Upper lobe of right lung (tissue), 1 donor: ENCODE measurements at places on chromosomes 6 and 20.

DNA sequence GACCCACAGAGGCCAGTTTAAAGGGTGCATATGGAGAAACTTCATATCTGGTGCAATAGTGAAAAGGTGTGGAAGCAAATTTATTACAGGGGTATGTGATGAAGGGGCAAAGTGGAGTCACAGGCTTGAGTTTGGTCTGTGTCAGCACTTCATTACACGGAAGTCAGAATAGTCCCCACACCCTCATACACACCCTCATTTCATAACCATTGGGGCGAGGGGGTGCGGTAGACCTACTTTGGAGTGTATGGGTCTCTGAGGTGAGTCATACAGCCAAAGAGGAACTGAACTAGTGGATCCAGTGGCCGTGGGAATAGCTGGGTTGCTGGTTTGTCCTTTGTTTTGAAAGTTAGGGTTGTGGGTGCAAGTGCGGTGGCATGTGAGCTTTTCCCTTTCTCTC is 3.3 kb downstream of the TM9SF4 start:
- peak; percentile 68 for DNase-seq

- no peak for DNase-seq
These were observed 152.3 kb upstream of the NEDD9 start for GRCh38 chr6:11384531-11385309.

DNA sequence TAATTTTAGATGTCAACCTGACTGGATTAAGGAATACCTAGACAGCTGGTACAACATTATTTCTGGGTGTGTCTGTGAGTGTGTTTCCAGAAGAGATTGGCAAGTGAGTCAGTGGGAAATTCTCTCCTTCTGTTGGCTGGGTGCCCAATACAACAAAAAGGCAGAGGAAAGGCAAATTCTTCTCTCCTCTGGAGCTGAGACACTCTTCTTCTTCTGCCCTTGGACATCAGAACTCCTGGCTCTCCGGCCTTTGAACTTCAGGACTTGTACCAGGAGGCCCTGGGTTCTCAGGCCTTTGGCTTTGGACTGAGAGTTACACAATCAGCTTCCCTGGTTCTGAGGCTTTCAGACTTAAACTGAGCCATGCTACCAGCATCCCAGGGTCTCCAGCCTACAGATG is 7.8 kb upstream of the BTN3A1 start:
- no peak for DNase-seq

- DNase-seq, result no peak
These were observed 112.2 kb upstream of the LAMP5 start for GRCh38 chr20:9402141-9402540.

DNA sequence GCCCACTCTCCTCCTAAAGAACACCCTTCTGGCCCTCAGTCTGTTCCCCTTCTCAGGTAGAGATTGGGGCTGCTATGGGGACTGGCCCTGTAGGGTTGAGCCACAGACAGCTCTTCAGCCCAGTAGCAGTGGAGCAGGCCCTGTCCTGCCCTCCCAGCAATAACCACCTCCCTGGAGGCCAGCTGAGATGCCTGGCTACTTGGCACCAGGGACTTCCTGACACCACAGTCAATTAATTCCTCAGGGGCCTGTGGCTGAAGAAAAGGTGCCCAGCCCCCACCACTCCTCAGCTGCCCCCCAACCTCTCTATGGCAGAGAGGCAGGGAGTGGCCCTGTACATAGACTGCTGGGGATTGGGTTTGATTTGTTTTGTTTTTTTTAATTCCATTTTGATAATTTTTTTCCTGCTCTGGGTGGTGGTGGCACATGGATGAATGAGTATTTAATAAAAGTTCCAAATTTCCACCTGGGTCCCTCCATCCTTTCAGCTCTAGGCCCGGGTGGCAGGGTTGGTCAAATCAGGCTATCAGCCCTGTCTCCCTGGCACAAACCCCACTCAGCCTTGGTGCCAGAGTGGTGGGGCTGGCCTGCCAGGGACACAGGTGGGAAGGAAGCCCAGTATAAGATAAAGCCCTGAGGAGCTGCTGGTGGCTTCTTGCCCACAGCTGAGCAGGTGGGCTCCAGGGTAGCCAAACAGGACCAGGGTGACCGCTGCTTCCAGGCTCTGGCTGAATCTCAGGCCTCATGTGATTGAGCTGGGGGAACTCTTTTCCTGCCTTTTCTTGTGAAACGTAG is 1.9 kb upstream of the DEF6 start:
- no peak for DNase-seq

DNA sequence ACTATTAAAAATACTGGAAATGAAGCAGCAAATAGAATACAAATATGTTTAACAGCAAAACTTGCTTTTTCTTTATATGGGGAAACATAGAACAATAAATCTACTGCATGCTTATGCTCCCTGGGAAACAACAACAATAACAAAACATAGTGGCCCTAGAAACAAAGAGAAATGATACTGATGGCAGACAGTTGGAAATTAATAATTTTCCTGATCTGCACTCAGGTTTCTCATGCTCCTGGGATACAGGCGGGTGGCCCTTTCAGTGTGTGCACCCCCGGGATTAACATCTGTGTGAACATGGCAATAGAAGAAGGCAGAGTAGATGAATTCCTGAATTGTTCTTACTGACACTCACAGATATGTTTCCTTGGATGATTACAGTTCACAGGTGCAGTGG is 209.2 kb upstream of the TBX18 start:
- DNase-seq, result no peak
